ENCODE measurements at places on chromosomes 11 and 22. TPM values are rescaled to one million over a fixed set of nuclear protein-coding genes. Genes with fewer than 3 reads are reported as not detected.

DNA sequence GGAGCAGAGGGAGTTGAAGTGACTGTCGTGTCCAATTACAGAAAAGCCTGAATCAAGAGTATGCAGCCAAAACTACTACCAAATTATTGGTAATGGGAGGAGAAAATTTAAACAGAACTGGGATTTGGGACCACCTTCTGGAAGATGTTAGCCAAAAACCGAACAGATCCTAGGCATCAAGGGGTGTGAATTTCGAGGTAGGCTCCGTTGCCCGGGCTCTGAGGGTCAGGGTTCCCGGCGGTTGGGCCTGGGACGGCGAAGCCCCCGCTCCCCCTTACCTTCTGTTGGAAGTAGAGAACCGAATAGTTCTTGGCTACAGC is 313 bp downstream of the PRCP start:
- DNase-seq, result no peak

- DNase-seq, result no peak
Measured at GRCh38 chr11:77223797-77224196, 77.7 kb downstream of the GDPD4 start.

DNA sequence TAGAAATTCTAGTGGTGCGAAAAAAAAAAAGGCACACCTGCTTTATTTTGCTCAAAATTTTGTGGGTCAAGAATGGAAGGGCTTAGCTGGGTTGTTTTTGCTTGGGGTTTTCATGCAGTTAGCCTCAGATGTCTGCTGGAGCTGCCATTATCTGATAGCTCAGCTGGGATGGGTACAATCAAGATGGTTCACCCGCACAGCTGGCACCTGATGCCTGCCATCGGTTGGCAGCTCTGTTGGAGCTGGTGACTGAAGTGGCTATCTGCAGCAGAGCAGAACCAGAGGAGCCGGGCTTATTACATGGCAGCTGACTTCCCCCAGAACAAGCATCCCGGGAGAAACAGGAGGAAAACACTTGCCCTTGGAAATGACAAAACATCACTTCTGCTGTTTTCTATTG is 12.1 kb upstream of the ELFN2 start:
- DNase-seq, result no peak

- DNase-seq, result no peak
Measured at GRCh38 chr22:27318516-27318915, 483.0 kb downstream of the MN1 start.

- DNase-seq, result no peak
Measured at GRCh38 chr11:69463181-69463994, 18.1 kb upstream of the LINC01488 start.

DNA sequence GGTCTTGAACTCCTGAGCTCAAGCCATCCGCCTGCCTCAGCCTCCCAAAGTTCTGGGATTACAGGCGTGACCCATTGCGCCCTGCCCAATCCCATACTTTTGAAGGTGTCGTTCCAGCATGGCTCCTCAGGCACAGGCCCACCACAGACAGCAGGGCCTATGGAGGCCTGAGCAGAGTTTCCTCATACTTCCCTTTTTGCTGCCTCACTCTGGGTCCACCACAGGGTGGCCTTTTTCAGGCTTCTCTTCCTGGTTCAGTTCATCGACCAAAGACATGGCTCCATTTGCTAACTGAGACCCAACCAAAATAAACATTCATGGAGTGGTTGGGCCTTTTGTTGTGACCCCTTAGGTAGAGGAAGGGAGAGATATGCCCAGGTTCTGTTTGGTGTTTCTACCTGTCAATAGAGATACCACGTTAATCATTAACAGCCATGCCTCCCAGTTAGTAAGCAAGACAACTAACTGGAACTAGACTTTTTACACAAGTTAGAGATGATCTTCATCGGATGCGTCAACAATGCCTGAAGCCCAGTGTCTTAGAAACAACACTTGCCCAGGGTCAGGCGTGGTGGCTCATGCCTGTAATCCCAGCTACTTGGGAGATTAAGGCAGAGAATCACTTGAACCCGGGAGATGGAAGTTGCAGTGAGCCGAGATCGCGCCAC is 35.1 kb downstream of the TRIOBP start:
- DNase-seq, result no peak

- DNase-seq, result no peak
Measured at GRCh38 chr11:114705280-114706024, 27.1 kb downstream of the NXPE2 start.

DNA sequence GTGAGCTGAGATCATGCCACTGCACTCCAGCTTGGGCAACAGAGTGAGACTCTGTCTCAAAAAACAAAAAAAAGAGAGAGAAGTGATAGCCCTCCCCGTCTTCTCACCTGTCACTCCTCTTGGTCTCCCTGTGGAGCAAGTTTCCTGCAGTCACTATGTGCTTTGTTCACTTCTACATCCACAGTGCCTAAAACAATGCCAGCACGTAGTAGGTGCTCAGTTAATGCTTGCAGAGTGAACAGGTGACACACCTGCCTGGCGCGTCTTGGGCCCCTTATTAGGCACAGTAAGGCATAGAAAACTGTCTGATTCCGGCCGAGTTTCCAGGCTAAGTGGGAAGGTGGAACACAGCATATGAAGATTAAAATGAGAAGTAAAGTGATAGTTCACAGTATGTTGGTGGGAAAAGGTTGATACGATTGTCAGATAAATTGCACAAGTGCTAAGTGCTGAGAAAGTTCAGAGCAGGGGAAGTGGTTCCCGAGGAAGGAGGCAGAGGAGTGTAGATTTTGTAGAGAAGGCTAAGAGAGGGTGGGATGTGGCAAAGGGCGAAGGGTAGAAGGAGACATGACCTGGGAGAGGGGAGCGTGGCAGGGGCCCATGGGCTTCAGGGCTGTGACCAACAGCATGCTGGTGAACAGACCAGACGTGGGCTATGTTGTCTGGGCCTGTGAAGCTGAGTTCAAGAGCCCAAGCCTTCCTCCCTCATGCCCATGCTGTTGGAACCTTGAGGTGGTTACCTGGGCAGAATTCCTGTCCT is 41.9 kb downstream of the BCR start:
- no peak for DNase-seq

The SLC29A2 gene
- total RNA-seq, result 6.0 TPM

The OR6T1 gene
- total RNA-seq, result not detected

The ZNF70 gene
- total RNA-seq, result 4.0 TPM

Measured in naive thymus-derived CD4-positive, alpha-beta T cell (primary cell).